ENCODE measurements at places on chromosomes 5 and 9.

DNA sequence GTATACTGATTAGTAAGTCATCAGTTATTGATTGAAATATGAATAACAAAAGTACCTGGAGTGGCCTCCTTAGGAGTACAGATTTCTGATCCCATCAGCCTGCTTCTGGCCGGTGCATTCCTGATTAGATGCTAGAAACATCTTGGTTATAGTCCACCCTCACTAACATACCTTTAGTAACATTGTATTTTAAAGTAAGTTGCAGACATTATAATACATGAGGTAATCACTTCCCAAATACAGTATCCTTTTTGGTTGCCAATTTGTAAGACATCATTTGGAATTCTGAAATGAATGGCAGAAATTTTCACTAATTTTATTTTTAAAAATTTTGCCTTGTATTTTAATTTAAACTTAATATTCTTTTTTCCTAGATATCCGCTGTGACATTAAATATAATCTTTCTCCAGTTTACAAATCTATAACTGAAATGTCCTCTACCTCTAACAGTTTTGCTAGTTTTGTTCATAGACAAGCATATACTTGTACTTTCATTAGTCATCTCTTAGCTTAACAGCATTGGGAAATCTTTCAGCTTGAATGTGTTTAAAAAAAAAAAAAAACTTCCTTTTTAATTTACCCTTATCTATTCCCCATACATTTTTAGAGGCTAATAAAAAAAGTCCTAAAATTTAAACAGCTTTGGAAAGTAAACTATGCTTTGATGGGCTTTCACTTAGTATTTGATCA, 178.9 kb downstream of the XRCC4 start:
- DNase-seq, result no peak

- no peak for DNase-seq
Observed at GRCh38 chr9:137157618-137158415, 12.0 kb downstream of the LRRC26 start.

DNA sequence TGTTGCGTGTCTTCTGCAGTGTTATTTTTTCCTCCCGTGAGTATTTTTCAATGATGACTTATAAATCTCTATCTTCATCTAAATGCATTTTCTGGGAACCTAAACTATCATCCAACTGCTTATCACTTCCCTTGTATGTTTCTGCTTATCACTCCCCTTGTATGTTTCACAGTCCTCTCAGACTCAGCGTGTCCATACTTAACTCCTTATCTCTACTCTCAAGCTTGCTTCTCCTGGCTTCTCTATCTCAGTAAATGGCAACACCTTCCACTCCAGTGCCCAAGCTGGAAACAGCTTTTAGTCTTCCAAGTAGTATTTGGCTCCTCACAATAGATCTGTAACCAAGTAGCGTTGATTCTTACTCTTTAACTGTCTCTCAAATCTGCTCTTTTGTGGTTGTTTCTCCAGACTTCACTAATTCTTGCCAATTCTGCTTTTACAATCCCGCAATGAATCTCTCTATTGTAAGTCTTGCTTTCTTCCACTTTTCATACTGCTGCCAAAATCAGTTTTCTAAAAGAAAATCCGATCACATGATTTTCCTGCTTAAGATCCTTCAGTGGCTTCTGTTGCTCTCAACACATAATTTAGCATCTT, 33.8 kb upstream of the TXNDC8 start:
- DNase-seq, result no peak

DNA sequence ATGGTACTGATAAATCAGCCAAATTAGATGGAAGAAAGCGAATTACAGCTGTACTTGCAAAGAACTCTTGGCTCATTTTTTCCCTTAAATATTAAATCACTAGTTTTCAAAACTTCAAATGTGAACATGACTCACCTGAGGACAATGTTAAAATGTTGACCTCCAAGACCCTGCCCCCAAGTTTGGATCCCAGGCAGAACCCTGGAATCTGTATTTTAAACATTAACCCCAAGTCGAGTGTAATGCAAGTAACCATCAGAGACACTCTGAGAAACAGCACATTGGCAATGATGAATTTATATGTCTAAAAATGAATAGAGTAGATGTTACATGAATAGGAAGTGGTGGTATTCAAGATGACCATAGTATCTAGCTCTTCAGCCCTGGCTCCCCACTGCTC, 2.3 kb upstream of the CD274 start:
- no peak for DNase-seq

- DNase-seq, result no peak
Observed at GRCh38 chr5:17302604-17303003, 85.2 kb downstream of the BASP1 start.

- no peak for DNase-seq
Observed at GRCh38 chr5:136006164-136006563, 22.6 kb upstream of the TGFBI start.

DNA sequence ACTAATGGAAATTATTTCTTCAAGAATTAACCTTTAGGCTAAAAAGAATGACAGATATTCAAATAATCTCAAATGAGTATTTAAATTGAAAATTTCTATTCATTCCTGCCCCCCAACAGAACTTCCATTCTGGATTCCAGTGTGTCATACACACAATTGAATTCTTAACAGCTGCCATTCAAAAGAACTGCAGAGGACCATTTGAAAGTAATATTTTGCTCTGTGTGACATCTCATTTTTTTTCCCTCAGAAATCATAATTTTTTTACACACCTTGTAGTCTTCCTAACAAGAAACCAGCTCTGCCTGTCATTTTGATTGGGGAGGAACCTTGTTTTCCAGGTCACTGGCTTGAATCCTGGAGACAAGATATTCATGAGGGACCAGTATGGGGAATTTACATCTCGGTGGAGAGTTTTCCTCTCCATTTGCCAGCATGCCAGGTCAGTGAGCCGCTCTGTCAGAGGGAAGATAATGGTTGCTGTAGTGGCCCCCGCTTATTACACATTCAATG, 358.7 kb upstream of the ITGA1 start:
- DNase-seq, result no peak

GRCh38 chr5:130400091-130400490, 495.8 kb downstream of the CHSY3 start:
- DNase-seq, result no peak

GRCh38 chr9:19470981-19471650, 62.3 kb downstream of the ACER2 start:
- no peak for DNase-seq

DNA sequence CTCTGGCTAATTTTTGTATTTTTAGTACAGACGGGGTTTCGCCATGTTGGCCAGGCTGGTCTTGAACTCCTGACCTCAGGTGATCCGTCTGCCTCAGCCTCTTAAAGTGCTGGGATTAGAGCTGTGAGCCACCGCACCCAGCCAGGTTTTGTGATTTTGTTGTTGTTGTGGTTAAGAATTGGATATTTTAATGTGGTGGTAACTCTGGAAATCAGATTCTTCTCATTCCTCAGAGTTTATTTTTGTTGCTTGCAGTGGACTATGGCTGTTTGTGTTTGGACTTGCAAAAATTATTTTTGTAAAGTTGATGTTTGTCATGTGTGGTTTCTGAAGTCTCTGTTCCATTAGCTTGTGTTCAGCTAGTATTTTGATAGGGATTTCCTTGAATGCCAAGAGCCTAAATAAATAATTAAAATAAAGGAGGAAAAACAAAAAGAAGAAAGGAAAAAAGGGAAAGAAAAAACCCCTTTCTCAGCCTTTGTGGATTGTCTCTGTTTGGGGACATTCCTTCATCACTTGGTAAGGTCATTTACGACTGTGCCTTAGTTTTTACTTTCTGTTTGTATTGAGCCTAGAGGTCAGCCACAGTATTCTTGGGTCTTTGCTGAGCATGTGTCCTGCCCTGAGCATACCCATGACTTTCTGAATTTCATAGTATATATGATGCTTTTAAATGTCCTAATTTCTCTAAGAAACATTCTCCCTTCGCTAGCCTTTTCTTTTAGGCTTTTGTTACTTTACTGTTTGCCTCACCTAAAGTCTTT, 37.3 kb downstream of the PBX3 start:
- DNase-seq, result no peak

DNA sequence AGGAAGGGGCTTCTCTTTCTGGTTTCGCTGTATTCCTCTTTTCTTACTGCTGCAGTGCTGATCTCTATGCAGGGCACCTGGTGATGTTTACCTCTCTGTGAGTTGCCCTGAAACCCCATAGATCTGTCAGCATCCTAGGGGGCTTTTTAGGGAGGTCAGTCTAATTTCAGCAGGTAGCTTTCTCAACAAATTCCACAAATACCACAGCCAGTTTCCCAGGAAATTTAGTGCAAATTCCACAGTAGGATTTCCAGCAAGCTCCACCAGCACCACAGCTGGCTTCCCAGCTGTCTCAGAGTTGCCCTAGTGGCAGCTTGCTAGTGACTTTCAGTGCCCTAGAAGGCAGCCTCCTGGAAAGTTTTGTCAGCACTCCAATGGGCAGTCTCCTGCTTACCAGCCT, 379.1 kb upstream of the SMC2 start:
- no peak for DNase-seq

- DNase-seq, result no peak
Observed at GRCh38 chr5:122350496-122350895, 38.5 kb downstream of the SNCAIP start.

GRCh38 chr5:127702926-127703561, at the start of gene CCDC192:
Gene CCDC192, plus strand, starts transcription at chr5:127703391. Its CDS starts 55 bp downstream, at chr5:127703446.
- DNase-seq, result no peak

DNA sequence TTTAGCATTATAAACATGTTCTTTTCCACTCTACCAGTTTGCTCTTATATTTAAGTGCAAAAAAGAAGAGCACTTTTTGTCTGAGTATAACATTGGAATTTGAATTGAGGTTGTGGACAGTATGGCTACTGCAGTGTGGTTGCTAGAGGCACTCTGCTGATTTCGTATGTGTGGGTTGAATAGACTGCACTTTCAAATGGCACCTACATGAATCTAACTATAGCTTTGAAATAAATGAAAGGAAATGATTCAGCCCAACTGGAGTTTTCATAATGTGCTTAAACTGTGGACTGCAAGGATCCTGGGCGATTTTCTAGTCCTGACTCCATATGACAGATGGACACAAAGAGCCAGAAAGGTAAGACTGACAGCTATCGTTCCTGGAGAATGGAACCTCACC, 657.6 kb upstream of the RIOK2 start:
- no peak for DNase-seq

GRCh38 chr9:128011071-128011817, 30.5 kb upstream of the EEIG1 start:
- no peak for DNase-seq

DNA sequence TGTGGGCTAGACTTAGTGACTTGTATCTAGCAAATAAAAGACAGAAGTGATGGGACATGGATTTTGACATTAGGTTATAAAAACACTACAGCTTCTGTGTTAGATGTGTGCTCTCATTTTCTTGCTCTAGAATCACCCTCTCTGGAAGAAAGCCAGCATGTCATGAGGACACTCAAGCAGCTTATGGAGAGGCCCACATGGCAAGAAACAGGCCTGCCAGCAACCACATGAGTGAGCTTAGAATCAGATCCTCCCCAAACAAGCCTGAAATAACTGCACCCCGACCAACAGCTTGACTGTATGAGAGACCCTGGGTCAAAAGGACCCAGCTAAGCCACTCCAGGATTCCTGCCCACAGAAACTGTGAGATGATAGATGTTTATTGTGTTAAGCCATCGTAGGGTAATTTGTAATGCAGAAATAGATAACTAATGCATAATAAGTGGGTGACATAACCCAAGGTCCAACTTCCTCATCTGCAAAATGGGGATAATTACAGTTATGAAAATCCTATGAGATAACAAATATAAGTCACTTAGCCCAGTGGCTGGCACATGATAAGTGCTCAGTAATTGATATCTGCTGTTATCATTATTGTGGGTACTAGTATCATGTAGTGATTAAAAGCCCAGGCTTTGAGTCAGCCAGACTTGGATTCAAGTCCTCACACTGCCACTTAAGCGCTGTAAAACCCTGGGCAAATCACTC, 86.5 kb downstream of the KLHL3 start:
- DNase-seq, result no peak

DNA sequence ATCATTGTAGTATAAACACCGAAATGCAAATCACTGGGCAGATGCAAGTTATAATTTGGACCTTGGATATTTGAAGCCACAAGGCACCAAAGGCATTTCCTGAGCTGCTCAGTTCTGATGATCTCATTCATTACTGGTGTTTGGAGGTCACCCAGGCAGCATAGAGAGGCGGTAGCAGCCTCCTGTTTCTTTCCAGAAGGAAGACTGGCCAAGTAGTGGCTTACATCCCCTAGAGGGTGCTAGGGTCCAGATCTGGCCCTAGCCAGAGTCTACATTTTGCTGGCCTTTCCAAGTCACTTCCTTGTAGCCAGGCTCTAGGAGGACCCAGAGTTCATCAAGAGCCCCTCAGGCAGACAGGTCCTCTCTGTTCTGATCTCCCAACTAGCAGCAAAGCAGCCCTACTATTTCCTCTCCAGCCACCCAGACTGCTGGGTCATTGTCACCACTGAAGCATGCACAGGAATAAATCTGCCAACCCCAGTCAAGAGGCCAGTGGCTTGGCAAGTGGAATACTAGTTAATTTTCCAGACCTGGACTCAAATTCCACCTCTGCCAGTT, 33.4 kb upstream of the TTC1 start:
- DNase-seq, result peak; percentile 12

- DNase-seq, result no peak
Observed at GRCh38 chr9:92561374-92562330, 25.9 kb upstream of the ECM2 start.

GRCh38 chr9:129945314-129945713, 97.7 kb downstream of the FNBP1 start:
- no peak for DNase-seq

- no peak for DNase-seq
Observed at GRCh38 chr5:16666883-16667398, 50.1 kb upstream of the RETREG1 start.

- no peak for DNase-seq
Observed at GRCh38 chr5:150589862-150590601, 50.4 kb upstream of the SYNPO start.

GRCh38 chr9:19269582-19269981, 39.1 kb downstream of the DENND4C start:
- no peak for DNase-seq

DNA sequence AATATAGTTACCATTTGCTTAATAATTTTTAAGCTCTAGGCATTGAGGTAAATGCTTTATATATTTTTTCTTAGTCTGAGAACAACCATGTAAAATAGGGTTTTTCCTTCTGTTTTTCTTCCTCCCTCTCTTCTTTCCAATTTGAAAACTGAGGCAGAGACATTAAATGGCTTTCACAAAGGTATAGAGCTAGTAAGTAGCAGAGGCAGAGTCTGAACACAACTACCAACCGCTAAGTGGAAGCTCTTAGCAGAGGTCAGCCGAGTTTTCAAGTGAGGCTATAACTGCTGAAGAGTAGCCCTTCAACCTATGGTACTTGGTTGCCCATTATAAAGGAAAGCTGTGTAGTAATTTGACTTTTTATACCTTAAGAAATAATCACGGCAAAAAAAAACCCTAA, 187.1 kb downstream of the MEF2C start:
- no peak for DNase-seq

GRCh38 chr5:383621-384020, 59.4 kb upstream of the EXOC3 start:
- DNase-seq, result no peak

DNA sequence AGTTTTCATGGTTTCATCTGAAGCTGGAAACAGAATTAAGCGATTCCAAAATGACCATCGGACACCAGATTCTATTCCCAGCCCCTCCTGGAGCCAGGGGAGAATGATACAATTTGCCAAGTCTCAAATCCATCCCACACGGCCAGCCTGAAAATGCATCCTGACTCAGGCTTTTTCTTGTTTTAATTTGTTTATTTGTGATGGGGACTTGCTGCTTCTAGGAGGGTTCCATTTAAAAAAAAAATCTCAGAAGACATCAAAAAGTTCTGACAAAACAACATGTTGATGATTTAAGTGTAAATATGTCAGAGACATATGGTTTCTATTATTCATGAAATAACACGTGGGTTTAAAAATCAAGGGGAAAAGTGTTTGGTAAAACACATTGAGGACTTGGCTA, 173.2 kb downstream of the GAS1 start:
- DNase-seq, result no peak
